ENCODE measurements at places on chromosomes 7 and 10.
A peak's percentile ranks its signal among the peaks of the same experiment; 100 is the strongest.

- no peak for DNase-seq
Observed at GRCh38 chr7:25314094-25314730, 85.9 kb upstream of the NPVF start.

GRCh38 chr7:18530224-18531179 lies 35.0 kb downstream of the HDAC9 start:
- no peak for DNase-seq

GRCh38 chr10:16904639-16905061 lies 87.4 kb upstream of the RSU1 start:
- DNase-seq = no peak

DNA sequence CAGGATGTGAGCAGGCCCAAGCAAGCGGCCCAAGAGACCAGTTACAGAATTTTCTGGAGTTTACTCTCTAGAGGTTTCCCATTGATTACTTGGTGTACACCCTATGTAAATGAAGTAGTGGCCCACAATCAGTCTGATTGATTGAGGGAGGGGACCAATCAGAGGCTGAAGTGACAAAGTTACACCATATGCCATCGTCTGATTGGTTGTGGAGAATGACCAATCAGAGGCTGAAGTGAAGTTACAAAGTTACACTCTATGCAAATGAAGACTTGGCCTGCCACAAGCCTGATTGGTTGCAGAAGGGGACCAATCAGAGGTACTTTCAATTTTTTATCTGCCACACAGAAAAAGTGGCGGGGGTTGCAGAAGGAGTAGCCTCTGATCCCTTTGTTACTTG lies 83.7 kb downstream of the KIF20B start:
- DNase-seq = no peak

DNA sequence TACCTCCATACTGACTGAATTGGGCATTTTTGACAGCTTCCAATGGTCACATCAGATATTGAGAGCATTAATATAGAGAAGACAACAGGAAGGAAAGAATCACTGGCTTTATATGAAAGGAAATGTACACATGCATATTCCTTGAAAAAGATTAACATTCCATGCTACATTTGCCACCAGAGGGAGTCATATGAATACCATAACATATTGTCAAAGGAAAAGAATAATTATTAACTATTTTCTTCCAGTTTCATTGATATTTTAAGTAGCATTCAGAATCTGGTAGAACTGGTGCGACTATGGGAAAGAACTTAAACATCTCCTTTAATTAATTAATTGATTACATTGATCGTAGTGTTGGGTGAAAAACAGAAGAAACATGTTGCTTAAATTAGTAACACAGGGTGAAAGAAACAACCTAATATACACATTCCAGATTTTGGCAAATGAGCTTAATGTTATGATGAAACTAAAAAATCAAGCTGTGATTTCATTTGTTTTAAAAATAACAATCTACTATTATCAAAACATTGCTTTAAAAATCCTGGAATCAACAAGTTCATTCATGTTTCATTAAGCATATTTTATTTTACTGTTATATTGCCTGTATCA lies 71.5 kb downstream of the GPR85 start:
- DNase-seq = peak; percentile 41

- no peak for DNase-seq
Observed at GRCh38 chr10:29671228-29671780, 36.5 kb upstream of the SVIL start.

GRCh38 chr10:7965457-7965856 lies 89.0 kb upstream of the GATA3 start:
- no peak for DNase-seq

- DNase-seq = no peak
Observed at GRCh38 chr10:3723766-3724165, 61.2 kb downstream of the KLF6 start.

- no peak for DNase-seq
Observed at GRCh38 chr7:376306-377079, 86.5 kb downstream of the FOXL3 start.

- no peak for DNase-seq
Observed at GRCh38 chr7:139976838-139977656, 85.7 kb downstream of the PARP12 start.

DNA sequence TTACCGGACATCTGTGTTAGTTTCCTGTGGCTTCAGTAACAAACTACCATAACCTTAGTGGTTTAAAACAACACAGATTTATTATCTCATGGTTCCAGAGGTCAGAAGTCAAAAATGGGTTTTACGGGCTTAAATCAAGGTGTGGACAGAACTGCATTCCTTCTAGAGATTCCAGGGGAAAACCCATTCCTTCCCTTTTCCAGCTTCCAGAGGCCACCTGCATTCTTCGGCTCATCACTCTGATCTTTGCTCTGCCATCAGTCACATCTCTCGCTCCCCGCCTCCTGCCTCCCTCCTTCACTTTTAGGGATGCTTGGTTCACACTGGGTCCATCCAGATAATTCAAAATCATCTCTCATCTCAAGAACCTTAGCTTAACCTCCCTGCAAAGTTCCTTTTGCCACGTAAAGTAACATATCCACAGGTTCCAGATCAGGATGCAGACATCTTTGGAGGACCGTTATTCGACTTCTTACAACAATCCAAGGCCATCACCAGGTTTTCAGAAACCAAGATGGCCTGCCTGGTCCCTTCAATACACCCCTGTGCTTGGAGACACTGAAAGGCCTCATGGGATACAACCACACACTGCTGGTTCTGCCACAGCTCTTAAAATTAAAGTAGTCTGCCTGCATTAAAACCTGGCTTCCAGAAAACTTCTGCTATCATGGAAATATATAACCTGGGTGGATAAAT lies 225.9 kb upstream of the MYO3A start:
- no peak for DNase-seq

DNA sequence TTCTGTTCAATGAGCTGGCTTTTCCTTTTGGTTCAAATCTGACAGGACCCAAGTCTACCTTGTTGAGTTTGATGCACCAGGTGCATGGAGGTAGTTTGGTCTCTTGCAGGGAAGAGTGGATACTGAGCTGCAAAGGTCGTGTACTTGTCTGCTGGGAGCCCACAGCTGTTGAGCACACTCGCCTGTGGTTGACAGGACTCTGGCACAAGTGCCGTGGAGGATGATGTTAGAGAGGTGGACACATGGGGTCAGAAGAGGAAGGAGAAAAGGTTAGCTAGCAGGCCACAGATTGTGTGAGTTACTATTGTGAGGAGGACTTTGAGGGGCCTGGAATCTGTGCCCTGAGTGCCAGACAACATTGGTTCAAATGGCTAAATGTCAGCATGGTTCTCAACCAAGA lies 197.3 kb downstream of the CREB5 start:
- DNase-seq = no peak

GRCh38 chr10:98825741-98826140 lies 379.0 kb upstream of the HPS1 start:
- no peak for DNase-seq

- no peak for DNase-seq
Observed at GRCh38 chr10:114806562-114807391, 14.8 kb upstream of the FHIP2A start.

DNA sequence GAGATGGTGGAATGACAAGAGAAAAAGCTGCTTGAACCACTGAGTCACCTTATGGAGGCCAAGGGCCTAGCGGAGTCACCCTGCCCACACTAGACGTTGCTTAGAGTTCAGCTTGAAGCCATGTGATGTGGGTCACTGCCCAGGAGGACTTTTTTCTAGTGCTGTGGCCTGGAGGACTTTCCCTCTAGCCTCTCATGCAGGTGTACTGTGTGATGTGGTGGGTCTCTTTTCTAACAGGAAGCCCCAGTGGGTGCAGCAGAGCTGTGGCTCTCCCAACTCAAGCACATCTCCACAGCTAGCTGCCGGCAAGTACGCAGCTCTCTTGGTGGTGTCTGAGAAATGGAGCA lies 13.6 kb downstream of the POR start:
- DNase-seq = no peak

- DNase-seq = peak; percentile 39
Observed at GRCh38 chr7:32059289-32060011, 10.8 kb downstream of the PDE1C start.

- DNase-seq = no peak
Observed at GRCh38 chr7:121101621-121102020, 113.1 kb downstream of the CPED1 start.

- no peak for DNase-seq
Observed at GRCh38 chr10:60955316-60955715, 11.3 kb upstream of the RHOBTB1 start.

DNA sequence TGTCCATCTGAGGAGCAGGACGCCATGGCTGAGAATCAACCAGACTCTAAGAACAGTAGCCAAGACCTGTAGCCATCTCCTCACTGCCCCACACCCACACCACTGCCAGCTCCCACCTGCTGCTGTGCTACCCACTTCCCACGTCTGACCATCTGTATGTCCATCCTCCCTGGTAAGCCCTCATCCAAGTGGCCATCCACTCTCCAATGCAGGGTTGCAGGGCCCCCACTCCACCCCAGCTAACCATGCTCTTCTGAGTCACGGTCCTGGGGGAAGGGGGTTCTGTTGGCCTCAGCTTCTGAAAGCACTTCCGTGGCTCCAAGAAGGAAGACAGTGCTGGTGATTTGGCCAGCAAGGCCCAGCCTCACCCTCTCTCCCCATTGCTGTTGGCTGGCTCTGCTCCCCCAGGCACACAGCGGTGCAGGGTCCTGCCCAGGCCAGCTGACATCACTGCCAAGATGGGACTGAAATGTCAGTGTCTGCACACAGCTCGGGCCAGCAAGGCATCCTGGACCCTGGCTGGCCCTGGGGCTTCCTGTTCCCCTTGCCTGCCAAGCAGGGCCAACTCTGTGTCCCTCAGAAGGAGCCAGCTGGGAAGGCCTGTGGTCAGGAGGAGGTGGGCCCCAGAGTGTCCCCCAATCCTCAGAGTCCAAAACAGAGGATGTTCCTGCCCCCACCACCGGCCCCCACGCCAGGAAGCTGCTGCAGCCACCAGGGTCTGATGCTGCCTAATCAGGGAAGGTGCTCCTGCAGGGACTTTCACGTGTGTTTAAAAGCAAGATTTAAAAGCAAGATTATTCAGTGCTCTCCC lies 17.5 kb downstream of the RASGEF1A start:
- no peak for DNase-seq

- DNase-seq = no peak
Observed at GRCh38 chr7:74405899-74406512, 47.7 kb upstream of the GTF2IRD1 start.

GRCh38 chr7:88835147-88835728 lies 39.7 kb upstream of the TEX47 start:
- no peak for DNase-seq

GRCh38 chr10:70931168-70931815 lies 42.9 kb upstream of the PCBD1 start:
- no peak for DNase-seq

GRCh38 chr7:80681272-80681885 lies 42.9 kb downstream of the CD36 start:
- DNase-seq = no peak

DNA sequence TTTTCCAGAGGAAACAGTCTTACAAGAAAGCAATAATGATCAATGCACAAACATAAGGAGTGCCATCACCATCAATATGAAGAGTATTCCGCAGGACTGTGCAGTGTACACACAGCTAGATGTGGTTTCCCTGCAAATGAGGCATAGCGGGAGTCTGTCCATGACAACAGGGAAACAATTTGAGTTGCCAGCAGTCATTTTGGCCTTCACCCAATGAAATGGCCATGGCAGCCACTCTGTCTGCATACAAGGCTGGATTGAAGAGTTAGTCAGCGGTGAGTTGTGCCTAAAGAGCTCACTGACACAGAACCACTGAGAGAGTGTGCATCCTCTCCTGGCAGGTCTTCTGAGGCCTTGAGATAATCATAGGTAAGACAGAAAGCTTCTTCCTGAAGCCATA lies 303.3 kb downstream of the IPMK start:
- peak; percentile 65 for DNase-seq

- DNase-seq = no peak
Observed at GRCh38 chr7:87100326-87100725, 40.9 kb upstream of the ELAPOR2 start.

GRCh38 chr10:11993834-11994468 lies 48.7 kb downstream of the UPF2 start:
- DNase-seq = no peak

- no peak for DNase-seq
Observed at GRCh38 chr10:127833804-127834203, 58.9 kb downstream of the CLRN3 start.

DNA sequence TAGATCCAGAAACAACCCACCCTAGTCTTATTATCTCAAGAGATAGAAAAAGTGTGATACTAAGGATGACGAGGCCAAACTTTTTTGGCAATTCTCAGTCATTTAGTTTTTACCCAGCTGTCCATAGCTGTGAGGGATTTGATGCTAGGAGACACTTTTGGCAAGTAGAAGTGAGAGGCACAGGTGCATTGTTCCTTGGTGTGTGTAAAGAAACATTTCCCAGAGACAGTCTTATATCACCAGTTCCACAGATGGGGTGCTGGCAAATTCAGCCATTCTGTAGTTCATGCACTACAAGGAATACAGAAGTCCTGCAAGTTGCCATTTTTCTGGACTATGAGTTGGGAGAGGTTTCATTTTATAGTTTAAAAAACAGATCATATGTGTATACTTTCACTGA lies 403.3 kb upstream of the GHITM start:
- DNase-seq = no peak

- peak; percentile 85 for DNase-seq
Observed at GRCh38 chr10:33334805-33335550, 511 bp upstream of the NRP1 start.

DNA sequence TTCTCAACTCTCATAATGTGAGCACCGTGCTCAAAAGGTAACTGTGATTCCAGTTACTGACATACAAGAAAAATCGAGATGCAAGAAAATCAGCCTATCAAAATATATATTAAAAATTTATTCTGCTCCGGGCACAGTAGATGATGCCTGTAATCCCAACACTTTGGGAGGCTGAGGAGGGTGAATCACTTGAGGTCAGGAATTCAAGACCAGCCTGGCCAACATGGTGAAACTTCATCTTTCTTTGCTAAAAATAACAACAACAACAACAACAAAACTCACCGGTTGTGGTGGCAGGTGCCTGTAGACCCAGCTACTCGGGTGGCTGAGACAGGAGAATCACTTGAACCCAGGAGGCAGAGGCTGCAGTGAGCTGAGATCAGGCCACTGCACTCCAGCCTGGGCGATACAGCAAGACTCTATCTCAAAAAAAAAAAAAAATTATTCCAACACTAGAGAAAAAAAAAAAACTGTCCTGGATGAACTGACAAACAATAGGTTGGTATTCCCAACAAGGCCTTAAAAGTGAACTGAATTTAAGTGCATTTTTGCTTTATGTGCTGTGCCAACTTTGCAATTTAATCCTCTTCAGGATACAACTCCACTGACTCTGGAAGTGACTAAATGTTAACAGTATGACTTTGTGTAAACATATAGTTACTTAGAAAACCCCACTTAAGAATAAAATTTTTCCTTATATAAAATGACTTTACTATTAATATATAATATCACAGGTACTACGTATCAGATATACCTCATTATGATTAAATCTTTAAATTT lies 51.1 kb downstream of the JMJD1C start:
- peak; percentile 9 for DNase-seq

- DNase-seq = no peak
Observed at GRCh38 chr7:29574659-29575058, 11.0 kb downstream of the PRR15 start.

Measured in AG08396 (cell line).